ENCODE measurements at places on chromosomes 6 and 20.
A peak's percentile ranks its signal among the peaks of the same experiment; 100 is the strongest.

GRCh38 chr6:33851959-33852358, 48.2 kb upstream of the MLN start:
- peak; percentile 16 for DNase-seq

GRCh38 chr6:29861521-29862255, 34.1 kb downstream of the HLA-G start:
- no peak for DNase-seq

DNA sequence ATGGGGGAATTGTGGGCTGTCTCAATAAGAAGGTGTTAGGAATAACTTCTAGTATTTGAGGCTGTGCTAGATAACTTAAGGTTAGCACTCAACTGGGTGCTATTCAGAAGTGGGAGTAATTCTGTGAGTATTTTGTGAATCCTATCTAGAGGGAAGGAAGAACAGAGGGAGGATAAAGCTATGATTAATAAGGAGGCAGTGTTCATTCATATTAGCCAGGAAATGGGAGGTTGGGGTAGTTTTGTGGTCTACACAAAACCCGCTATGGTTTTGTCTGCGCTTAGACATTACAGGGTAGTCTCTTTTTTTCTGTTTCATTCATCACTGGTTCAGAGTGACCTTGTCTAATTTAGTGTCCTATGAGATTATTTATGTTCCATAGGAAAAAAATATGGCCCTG, 341.0 kb downstream of the ARHGAP18 start:
- no peak for DNase-seq

GRCh38 chr20:58697867-58698703, 5.5 kb downstream of the NPEPL1 start:
- no peak for DNase-seq

GRCh38 chr6:83518816-83519480, 6.6 kb downstream of the PRSS35 start:
- DNase-seq = peak; percentile 61

GRCh38 chr6:3356056-3356823, 97.5 kb downstream of the PSMG4 start:
- peak; percentile 71 for DNase-seq

DNA sequence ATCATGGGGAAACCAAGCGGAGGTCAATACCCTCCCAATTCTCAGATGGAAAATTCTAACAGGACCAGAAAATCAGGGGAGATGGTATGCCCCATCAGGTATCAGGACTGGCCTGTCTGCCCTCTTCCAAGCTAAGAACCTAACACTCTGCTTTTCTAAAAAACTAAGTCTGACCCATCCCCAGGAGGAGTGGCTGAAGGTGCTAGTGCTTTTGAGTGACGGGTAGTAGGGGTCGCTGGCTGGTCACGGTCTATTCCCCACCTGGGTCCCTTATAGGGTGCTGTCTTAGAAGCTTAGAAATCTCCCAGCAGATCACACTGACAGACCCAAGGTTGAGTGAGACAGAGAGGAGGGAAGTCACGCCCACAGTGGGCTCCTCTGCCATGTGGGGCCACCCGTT, 9.6 kb downstream of the ABHD16A start:
- no peak for DNase-seq

DNA sequence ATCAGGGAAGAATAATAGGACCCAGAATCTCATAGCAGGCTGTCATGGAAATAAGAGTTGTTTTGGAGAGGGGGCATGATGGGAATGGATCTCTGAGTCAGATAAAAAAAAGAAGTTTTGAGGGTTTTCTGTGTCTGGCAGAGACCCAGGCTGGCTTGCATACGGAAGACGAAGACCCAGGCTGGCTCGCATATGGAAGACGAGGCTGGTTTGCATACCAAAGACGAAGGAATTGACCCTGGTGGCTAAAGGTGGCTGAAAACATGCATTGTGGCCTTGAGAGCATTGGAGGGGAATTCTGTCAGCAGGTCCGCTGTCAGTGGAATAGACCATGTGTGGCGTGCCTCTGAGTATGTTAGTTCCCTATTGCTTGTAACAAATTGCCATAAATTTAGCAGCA, 335.1 kb downstream of the BTBD3 start:
- peak; percentile 41 for DNase-seq

- no peak for DNase-seq
Measured at GRCh38 chr6:119672725-119673124, 323.2 kb upstream of the MAN1A1 start.

DNA sequence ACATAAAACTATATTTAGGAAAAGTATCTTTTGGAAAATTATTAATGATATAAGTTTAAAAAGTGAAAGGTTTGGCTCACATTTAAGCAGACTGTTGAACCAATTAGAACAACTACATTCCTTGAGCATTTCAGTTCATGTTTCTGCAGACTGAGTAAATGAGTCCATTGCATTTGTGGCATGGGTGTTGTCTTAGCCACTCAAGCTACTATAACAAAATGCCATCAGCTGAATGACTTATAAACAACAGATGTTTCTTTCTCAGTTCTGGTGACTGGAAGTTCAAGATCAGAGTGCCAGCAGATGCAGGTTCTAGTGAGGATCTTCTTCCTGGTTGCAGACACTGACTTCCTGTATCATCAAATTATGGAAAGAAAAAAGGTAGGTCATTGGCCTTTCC, 67.1 kb upstream of the SLC2A12 start:
- DNase-seq = no peak

DNA sequence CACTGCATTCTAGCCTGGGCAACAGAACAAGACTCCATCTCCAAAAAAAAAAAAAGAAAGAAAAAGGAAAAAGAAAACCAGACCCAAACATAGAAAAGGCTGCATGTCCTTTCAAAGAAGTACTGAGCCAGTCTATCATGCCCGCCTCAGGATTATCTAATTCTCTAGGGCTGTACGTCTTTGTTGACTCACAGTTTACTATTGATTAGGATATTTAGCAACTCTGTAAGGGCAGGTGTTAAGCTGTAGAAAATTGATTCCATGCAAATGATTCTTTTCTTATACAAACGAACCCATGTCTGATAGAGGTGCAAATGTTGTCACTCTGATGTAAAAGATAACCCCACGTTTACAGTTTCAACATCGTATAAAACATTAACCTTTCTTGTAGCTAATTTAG, 209.0 kb downstream of the TTLL2 start:
- no peak for DNase-seq

- no peak for DNase-seq
Measured at GRCh38 chr20:17281478-17281877, 54.6 kb downstream of the PCSK2 start.

DNA sequence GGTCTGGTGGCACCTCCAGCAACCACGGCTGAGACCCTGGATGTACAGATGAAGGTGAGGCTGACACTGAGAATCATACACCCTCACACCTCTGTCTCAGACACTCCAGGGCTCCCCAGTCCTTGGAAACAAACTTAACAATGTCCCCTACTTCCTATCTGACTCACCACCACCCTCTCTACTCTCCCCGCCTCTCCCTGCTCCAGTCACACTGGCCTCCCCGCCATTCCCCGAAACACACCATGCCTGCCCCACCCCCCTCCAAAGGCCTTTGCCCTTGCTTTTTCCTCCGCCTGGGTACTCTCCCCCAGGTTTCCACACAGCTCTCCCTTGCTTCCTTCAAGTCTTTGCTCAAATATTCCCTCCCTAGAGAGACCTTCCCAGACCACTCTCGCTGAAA, 16.3 kb downstream of the BPI start:
- DNase-seq = no peak

- DNase-seq = no peak
Measured at GRCh38 chr6:106119546-106119945, 33.4 kb downstream of the PRDM1 start.

GRCh38 chr6:127119102-127120022, 891 bp downstream of the RSPO3 start:
- DNase-seq = no peak

DNA sequence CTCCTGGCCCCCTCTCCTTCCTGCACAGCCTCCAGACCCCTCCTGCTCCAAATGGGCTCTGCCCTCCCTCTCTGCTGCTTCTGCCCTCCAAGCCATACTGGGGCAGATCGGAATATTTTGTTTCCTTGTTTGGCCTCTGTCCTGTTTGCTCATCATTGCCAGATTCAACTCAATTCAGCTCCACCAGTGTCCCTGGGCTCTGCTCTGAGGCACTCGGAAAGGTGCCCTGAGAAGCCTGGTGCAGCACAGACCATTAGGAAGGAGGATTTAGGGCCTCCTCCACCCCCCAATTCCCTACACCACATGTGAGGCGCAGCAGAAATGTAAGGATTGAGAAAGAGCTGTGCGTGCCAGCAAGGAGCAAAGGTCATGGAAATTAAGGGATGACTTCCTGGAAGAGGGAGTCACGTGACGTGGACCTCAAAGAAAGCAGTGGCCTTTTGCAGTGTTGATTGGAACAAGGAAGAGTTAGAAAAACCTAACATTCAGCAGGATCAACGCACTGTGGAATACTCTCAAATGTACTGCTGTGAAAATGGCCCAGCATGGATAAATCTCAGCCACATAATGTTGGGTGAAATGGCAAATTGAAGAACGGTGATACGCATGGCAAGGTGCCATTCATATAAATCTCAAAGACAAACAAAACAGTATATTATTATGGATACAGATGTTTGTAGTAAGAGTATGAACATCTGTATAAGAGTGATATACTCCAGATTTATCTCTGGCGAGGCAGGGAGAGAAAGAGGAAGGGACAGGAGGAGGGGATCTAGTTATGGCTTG, 229.5 kb upstream of the RNF24 start:
- peak; percentile 29 for DNase-seq

DNA sequence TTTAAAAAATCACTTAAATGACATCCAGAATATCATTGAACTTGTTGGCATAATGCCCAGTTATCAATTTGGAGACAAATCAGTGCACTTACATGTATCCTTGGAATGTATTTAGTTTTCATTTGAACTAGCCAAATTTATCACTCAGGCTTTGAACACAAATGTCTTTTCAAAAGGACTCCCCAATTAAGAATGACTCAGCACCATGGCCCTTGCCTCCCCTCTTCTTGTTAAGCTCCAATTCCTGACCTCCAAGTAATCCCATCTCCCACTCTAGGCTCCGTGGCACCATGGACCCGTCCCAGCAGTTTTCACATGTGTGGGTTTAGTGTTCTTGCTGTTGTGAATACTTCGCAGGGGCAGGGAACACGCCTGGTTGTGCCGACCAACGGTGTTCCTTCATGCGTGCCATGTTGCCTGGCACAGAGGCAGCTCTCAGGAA, 2.7 kb downstream of the AKAP12 start:
- DNase-seq = peak; percentile 26

DNA sequence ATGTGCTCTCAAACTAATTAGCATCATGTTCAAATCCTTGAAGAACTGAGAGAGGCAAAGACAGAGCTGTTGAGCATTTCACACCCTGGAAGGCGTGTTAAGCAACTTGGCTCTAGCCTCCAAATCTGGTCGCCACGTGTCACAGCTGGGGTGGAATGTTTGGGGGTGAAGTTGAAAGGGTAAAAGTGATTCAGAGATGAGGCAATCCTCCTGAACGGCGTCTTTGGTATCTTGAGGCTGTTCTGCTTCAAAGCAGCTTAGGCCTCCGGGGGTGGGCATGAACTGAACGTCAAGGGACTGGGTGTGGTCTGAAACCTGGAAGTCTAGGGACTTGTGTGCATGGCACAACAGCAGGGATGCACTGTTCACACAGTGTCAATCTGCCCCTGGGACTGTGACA, 62.3 kb downstream of the TRAM2 start:
- peak; percentile 96 for DNase-seq

DNA sequence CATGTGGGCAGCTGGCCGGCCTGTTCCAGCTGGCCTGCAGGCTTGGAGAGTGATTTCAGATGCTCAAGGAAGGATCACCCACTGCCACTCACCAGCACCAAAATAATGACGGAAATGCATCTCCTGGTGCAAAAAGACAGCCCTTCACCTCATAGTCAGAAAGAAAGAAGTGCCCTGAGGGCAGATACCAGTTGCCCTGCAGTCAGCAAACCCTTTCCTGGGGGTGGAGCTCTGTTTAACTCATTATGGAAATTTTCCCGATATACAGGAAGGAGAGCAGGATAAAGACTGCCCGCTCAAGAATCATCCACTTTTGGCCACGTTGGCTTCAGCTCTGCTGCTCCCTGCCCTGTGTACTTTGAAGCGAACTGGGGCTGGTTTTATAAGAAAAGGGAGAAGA, 127.9 kb downstream of the GRM4 start:
- no peak for DNase-seq

GRCh38 chr6:137231895-137232294, 12.7 kb upstream of the IFNGR1 start:
- DNase-seq = no peak

DNA sequence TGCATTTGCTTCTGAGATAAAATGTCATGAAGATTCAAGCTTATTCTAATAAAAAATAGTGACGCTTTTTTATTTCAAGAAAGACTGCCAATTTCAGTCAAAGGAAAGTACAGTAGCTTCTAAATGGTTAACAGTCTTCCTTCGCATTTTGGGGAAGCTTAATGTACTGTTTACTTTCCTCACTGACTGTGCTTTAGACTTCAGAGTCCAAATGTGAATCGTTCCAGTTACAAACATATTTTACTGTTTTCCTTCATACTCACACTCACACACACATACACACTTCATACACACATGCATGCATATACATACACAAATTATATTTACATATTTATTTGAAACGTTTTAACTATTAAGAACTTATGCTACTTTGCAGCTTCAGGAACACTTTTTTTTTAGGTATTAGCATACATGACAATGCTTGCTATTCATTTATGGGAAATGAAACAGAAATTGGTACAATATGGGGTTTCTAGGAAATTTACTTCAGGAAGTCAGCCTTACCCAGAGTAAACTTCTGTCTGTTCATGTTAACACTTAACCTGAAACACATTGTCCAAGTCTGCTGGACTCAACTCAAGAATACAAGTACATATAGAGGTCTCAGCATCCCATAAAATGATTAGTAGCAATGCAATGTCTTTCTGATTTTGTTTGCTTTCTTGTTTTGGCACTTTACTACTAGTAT, 145.4 kb downstream of the RPS12 start:
- no peak for DNase-seq

GRCh38 chr20:54350415-54350814, 125.0 kb upstream of the DOK5 start:
- DNase-seq = peak; percentile 35

GRCh38 chr6:119077643-119078375, 655 bp downstream of the FAM184A start:
- peak; percentile 14 for DNase-seq

DNA sequence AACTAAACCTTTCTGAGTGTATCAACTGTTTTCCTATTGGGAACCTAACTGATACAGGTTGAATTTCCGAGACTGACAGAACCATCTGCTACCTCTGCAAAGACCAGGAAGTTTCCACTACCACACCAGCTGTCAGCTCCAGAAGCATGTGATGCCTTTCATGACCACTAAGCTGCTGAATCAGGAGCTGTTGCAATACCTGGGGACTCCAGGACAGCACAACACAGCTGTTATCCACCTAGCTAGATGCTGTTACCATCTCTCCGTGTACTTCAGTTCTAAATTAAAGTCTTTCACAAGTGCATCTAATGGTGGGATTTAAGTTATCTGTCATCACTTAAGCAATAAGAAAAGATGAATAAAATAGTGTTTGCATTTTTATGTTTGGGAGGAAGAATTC, 158.2 kb upstream of the IMPG1 start:
- DNase-seq = no peak

DNA sequence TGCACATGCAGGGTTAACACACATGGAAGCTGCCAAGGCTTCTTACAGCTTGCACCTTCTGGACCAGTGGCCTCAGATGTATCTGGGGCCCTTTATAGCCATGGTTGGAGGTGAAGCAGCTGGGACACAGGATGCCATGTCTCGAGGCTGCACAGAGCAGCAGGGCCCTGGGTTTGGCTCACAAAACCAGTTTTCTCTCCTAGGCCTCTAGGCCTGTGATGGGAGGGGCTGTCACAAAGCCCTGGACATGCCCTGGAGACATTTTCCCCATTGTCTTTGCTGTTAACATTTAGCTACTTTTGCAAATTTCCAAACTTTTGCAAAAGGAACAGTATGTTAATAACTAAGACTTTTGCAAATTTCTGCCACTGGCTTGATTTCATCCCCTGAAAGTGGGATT, 18.2 kb upstream of the GSTA1 start:
- DNase-seq = no peak

Measured in fibroblast of mammary gland (primary cell).